ENCODE measurements at places on chromosomes 3 and 15. TPM values are rescaled to one million over a fixed set of nuclear protein-coding genes. Genes with fewer than 3 reads are reported as not detected.

SPESP1 gene
- 2.5 TPM for total RNA-seq

PRICKLE2 gene
- total RNA-seq: 106 TPM

TF gene
- 0.78 TPM for total RNA-seq

IQCF5 gene
- not detected for total RNA-seq

GABRR3 gene
- not detected for total RNA-seq

PATL2 gene
- total RNA-seq: 0.81 TPM

FXR1 gene
- 173 TPM for total RNA-seq

PLSCR2 gene
- total RNA-seq: 1.3 TPM

PTH1R gene
- 14.9 TPM for total RNA-seq

CHAC1 gene
- 1.2 TPM for total RNA-seq

SYNPR gene
- 0.47 TPM for total RNA-seq

ARRDC4 gene
- 106 TPM for total RNA-seq

CD200 gene
- total RNA-seq: 15.6 TPM

SLC24A1 gene
- 2.7 TPM for total RNA-seq

THPO gene
- 0.31 TPM for total RNA-seq

SCAMP2 gene
- total RNA-seq: 49.8 TPM

NRG4 gene
- total RNA-seq: not detected

CHRM5 gene
- total RNA-seq: not detected

SLC12A1 gene
- not detected for total RNA-seq

CCK gene
- total RNA-seq: 0.93 TPM

APBA2 gene
- 3.2 TPM for total RNA-seq

GUCA1C gene
- total RNA-seq: not detected

SLC7A14 gene
- under 0.01 TPM for total RNA-seq

ECE2 gene
- 0.42 TPM for total RNA-seq

RPN1 gene
- 176 TPM for total RNA-seq

FOXL2 gene
- not detected for total RNA-seq

ZNF860 gene
- 0.96 TPM for total RNA-seq

P2RY14 gene
- 22.1 TPM for total RNA-seq

FILIP1L gene
- 113 TPM for total RNA-seq

NME9 gene
- total RNA-seq: 0.54 TPM

CCDC12 gene
- 14.3 TPM for total RNA-seq

FAM98B gene
- total RNA-seq: 12.3 TPM

Data from gastroesophageal sphincter (tissue), 4 donors.